ENCODE measurements at places on chromosomes 7 and 10. TPM values are rescaled to one million over a fixed set of nuclear protein-coding genes. Genes with fewer than 3 reads are reported as not detected.

MAP3K8 gene
- 10.0 TPM for total RNA-seq

SLC13A1 gene
- total RNA-seq = not detected

MMP21 gene
- total RNA-seq = not detected

CC2D2B gene
- total RNA-seq = not detected

NFKB2 gene
- 17.5 TPM for total RNA-seq

GRID2IP gene
- 0.09 TPM for total RNA-seq

C10orf62 gene
- total RNA-seq = not detected

ATP6V0E2 gene
- total RNA-seq = 7.3 TPM

SORCS1 gene
- total RNA-seq = 0.09 TPM

GNAT3 gene
- total RNA-seq = not detected

RARRES2 gene
- 90.6 TPM for total RNA-seq

ELFN1 gene
- 0.93 TPM for total RNA-seq

BAIAP2L1 gene
- 1.3 TPM for total RNA-seq

MYH16 gene
- total RNA-seq = not detected

COX19 gene
- 5.4 TPM for total RNA-seq

PON1 gene
- not detected for total RNA-seq

FZD8 gene
- 11.7 TPM for total RNA-seq

LIPF gene
- total RNA-seq = not detected

KIF5B gene
- 58.4 TPM for total RNA-seq

MKX gene
- not detected for total RNA-seq

ZNF488 gene
- 0.47 TPM for total RNA-seq

CLDN4 gene
- total RNA-seq = 0.68 TPM

CFAP43 gene
- total RNA-seq = not detected

YAE1 gene
- total RNA-seq = 21.9 TPM

ACHE gene
- total RNA-seq = 0.35 TPM

TACC2 gene
- total RNA-seq = 8.4 TPM
